ENCODE measurements at places on chromosomes 5 and 9.

DNA sequence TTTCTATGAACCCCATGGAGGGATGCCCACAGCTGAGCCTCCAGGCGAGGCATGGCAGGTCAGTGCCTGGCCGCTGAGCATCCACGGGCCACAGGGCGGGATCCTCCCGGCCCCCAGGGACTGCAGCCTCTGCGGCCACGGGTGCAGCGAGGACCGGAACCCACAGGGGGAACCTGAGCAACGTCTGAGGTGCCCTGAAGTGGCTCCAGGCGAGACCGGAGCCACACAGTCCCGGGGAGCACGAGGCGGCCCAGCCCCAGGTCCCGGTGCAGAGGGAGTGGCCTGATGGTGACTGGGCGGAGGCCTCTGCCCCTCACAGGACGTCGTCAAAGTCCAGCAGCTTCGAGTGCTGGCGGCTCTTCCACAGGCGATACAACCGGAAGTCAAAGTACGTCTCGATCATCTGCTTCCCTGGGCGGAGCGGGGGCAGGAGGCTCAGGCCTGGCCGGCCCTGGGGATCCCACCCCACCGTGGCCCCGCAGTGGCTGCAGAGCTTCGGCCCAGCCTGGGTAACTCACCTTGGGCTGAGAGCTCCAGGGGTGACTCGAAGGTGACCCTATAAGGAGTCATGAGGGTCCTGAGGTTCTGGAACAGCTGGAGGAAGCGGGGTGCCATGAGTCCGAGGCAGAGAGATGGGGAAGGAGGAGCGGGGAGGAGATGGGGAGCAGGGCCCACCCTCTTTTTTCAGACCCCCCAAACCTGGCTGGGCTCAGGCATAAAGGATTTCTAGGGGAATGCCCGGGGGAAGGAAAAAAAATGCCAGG lies 8.1 kb upstream of the ENTPD8 start:
- DNase-seq, result no peak

DNA sequence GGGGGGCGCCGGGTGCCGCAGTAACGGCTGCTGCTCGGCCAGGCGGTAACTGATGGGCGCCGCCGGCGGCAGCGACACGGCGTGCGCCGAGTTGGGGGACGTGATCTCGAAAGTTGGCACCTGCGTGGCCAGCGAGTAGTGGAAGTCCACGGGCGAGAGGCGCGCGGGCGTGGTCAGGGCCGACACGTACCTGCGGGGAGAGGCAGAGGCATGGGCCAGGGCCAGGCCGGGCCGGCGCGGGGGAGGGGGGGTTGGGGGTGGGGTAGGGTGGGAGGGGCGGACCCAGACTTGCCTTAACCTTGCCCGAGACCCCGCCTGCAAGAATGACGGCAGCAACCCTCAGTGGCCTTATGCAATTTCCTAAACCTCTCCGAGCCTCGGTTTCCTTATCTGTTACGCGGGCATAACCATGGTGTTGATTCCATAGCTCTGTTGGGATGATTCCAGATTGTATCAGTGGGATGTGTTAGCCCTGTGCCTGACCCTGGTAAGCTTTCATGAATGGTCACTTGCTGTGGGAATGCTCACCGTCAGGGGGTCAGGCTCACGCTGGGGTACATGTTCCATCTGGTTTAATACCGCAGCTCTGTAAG lies 53.0 kb downstream of the PSD2 start:
- DNase-seq, result no peak

GRCh38 chr5:957748-958485 lies 50.7 kb upstream of the NKD2 start:
- no peak for DNase-seq

- DNase-seq, result no peak
These were observed 2.3 kb downstream of the NTRK2 start for GRCh38 chr9:84671586-84672521.

- no peak for DNase-seq
These were observed 14.5 kb upstream of the COL27A1 start for GRCh38 chr9:114140850-114141249.

- no peak for DNase-seq
These were observed 643 bp downstream of the AK8 start for GRCh38 chr9:132877458-132877823.

- no peak for DNase-seq
These were observed 190.3 kb downstream of the TLE1 start for GRCh38 chr9:81499021-81499454.
